ENCODE measurements at places on chromosomes 6 and 20.

GRCh38 chr6:137780447-137781034 lies 86.5 kb upstream of the TNFAIP3 start:
- no peak for DNase-seq

DNA sequence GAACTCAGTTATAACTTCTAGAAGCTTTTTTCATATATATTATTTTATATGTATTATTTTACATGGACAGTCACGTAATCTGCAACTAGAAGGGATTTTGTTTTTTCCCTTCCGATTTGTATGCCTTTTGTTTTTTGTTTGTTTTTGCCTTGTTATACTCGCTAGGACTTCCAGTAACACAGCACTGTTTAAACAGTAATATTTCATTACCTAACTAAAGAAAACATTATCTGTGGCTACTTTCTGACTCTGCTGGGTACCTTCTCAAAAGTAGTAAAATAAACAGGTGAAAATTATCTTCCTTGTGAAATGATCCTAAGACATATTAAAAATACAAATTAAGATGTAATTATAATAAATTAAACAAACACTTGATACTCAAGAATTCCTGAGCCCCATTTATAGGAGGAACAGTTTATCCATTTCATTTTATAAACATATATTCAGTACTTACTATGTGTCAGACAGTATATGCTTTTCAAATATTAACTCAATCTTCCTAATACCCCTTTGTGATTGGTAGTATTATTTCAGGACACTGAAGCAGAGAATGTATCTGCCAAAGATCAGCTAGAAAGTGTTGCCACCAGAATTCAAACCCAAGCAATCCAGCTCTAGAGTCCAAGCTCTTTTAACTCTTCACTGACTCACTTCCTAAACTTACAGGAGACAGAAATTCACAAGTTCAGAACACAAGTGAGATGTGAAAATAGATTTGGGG lies 65.3 kb downstream of the MAP3K5 start:
- no peak for DNase-seq

DNA sequence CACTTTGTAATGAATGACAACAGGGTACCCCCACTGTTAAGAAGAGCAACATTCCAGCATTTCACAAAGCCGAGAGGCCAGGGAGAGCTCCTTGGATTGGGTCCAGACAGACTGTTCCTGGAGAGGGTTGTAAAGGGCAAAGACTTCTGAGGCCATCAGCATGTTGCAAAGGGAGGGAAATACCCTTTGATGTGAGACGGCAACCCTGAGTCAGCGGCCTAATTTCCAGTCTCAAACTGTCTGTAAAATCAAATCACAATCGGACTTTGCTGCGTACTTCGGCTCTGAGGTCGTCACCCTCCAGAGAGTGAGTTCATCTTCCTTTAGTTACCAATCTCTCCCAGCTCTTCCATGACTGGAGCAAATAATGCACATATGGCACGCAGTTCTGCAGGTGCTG lies 101.0 kb upstream of the DTNBP1 start:
- DNase-seq = no peak

GRCh38 chr6:163260111-163260895 lies 154.2 kb upstream of the QKI start:
- DNase-seq = no peak

- no peak for DNase-seq
Measured at GRCh38 chr6:116397914-116398313, 27.2 kb downstream of the DSE start.

DNA sequence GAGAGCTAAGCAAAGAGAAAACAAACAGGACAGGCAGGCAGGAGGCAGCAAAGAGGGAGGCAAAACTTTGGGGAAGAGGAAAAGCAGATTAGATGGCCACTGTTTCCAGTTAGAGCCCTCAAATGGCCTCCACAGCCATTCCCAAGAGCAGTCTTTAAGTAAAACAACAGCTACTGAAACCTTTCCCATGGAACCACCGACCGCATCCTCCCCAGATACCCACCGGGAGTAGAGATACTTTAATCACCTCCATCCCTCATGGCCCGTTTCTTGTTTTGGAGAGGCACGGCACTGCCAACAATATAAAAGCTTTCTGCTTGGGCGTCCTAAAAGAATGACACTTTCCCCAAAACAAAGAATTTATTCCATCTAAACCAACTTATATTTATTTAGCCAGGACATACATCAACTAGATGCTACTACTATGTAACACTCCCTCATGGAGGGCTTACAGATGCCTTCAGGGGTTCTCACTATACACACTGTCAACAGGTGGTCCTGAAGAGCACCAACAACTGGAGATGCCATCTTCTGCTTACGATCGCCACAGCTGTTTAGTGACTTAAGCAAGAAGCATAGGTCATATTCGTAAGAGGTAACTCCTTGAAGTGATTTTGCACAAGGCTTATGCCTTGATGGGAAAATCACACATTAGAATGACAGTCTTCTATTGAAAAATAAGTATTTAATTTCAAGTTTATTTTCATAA lies 43.4 kb downstream of the CNKSR3 start:
- DNase-seq = no peak

GRCh38 chr6:156953479-156954146 lies 176.4 kb downstream of the ARID1B start:
- peak; percentile 72 for DNase-seq

- no peak for DNase-seq
Measured at GRCh38 chr6:13103169-13103568, 225.2 kb downstream of the TBC1D7 start.

GRCh38 chr20:38536310-38536709 lies 44.7 kb upstream of the ADIG start:
- no peak for DNase-seq

GRCh38 chr20:47392015-47392720 lies 35.7 kb upstream of the ZMYND8 start:
- DNase-seq = peak; percentile 94

DNA sequence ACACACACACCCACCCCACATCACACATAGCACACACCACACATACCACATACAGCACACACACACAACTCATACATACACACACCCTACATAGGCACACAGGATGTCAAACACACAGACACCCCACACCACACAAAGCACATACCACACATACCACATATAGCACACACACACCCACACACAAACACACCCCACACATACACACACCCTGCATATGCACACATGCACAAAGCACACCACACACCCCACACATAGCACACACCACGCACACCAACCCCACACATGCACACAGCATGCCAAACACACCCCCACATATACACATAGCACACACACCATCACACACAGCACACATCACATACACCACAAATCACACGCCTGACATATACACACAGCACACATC lies 79.1 kb downstream of the RAMACL start:
- DNase-seq = no peak

GRCh38 chr6:34370361-34370760 lies 22.1 kb downstream of the NUDT3 start:
- no peak for DNase-seq

DNA sequence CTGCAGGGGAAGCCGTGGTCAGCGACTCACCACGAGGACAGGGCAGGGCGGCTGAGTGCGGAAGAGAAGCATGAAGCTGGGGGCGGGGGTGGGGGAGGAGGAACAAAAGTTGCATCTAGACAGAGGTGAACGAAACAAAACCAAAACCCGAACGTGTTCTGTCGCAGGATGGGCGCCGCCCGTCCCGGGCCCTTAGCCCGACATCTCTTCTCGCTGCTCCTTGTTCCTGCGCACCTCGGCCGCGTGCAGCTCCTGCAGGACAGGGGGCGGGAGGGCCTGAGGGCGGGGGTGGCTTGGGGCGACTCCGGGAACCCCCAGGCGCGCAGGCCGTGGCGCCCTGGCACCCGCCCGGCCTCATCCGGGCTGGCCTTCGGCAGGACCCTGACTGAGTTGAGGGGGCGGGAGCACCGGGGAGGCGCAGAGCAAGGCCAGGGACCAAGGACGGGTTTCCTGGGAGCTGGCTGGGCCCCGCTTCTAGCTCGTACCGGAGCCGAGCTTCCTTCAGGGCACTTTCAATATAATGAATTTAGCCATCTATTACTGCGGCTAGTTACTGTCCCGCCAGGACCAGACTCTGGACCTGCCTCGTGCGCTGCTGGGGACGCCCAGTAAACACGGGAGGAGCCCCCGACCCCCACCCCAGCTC lies 12.0 kb downstream of the STMN3 start:
- DNase-seq = peak; percentile 28

DNA sequence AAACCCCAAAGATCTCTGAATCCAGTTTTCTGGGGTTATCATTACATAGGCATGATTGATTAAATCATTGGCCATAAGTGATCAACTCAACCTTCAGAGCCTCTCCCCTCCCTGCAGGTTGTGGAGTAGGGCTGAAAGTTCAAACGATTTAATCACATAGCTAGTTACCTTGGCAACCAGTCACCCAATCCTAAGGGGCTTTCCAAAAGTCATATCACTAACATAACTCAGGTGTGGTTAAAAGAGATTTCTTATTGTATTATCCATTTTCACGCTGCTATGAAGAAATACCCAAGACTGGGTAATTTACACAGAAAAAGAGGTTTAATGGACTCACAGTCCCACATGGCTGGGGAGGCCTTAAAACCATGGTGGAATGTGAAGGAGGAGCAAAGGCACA lies 935.1 kb upstream of the SLC35B3 start:
- DNase-seq = no peak

DNA sequence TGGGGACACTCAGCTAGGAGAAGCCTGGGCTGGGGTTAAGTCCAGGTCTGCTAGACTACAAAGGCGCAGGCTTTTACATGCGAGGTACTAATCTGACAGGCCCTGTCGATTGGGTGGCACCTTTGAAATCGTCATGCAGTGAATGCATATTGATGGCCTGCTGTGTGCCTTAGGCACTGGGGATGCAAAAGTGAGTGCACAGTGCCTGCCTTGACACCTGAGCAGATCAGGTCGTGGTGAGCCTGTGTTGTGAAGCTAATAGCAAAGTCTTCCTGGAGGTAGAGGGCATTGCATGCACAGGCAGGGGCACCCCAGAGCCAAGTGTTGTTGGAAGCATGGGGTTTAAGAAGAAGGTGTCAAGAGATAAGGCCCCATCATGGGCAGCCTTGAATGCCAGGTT lies 16.9 kb downstream of the LRRC1 start:
- no peak for DNase-seq

DNA sequence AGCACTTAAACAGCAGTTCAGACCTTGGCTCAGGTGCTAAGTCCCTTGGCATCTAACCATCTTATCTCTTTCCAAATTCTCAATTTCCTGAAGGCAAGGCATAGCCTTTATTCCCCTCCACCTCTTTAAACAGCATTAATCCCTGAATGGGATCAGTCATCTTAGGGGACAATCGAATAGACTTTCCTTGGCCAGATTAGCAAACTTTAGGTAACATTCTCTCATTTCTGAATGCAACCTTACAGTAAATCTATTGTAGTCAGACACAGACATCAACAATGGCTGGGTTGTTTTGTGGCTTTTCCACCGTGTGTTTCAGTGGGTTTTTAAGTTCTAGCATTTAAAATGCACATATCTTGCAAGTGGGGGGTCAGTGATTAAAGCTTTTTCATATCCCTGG lies 56.8 kb downstream of the ATP9A start:
- DNase-seq = no peak

- no peak for DNase-seq
Measured at GRCh38 chr6:97150932-97151331, 132.1 kb downstream of the MMS22L start.

GRCh38 chr6:56518995-56519767 lies 123.5 kb downstream of the DST start:
- no peak for DNase-seq

DNA sequence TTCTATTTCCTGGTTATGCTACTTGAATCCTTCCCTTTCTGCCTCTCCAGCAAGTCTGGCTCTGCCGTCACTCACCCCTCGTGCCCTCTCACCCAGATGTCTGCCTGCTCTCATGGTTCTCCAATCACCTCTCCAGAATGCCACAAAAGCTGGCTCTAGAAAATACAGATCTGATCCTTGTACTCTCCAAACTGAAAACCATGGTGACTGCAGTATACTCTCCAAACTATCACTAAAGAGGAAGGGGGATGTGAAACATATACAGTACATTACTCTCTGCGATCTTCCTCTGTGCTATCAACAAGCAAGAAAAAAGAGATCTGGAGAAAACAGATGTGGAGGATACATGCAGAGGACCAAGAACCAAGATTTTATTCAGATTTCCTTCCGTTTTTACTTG lies 91.1 kb downstream of the ATXN1 start:
- no peak for DNase-seq

DNA sequence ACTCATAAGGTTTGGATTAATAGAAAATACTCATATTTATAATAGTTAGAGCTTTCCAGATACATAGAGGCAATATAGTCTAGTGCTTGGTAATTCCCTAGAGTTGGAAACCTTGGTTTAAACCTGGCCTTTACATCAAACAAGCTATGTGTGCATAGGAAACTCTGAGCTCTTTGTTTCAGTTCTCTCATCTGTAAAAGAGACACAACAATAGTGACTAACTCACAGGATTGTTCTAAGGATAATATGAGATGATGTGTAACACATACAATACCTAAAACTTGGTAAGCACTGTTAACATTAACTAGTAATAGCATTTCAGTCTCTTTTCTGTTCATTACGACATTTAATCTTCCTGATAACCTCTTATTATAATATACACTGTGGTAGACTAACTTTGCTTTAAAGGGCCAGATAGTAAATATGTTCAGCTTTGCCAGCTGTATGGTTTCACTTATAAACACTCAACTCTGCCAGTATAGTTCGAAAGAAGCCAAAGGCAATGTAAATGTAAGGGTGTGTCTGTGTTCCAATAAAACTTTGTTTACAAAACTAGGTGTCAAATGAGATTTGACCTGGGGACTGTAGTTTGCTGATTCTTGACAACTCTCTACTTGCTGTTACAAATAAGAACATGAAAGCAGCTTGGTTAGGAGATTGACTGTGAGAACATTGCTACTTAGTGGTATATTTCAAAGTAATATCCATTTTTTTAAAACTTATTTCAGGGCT lies 370.6 kb upstream of the FLRT3 start:
- DNase-seq = no peak

DNA sequence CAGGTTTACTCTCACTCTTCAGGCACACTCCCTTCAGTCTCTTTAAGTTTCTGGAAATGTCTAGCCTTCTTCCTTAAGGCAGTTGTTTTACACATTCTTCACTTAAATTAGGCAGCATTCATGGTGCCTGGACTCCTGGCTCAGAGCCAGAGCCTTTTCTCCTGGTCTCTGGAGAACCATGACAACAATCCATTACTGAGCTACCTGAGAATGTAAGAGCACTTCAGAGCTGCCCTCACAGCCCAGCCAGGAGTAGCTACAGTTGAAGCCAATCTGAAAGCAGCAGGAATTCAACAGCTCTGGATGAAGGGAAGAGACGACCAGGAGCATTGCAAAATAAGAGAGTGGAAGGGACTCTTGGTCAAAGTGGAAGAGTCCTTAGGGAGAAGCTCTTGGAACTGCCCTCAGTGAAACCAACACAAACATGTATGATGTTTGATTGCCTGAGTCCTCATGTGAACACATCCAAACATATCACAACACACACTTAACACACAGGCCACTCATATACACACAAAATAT lies 416.8 kb upstream of the SPTLC3 start:
- no peak for DNase-seq

- DNase-seq = peak; percentile 38
Measured at GRCh38 chr6:129748212-129748900, 38.4 kb upstream of the ARHGAP18 start.

- DNase-seq = no peak
Measured at GRCh38 chr20:52193133-52193532, 1.6 kb upstream of the ZFP64 start.

- DNase-seq = no peak
Measured at GRCh38 chr6:153960281-153960680, 78.8 kb upstream of the OPRM1 start.

Measured in hematopoietic multipotent progenitor cell treated with erythropoietin and hydrocortisone succinate and interleukin-3 and kit ligand, for 8 days (in vitro differentiated cells).